ENCODE measurements at places on chromosomes 2 and 18.

- no peak for DNase-seq
Measured at GRCh38 chr2:217804338-217804737, 198.5 kb downstream of the TNS1 start.

GRCh38 chr2:29304399-29305060, 189.3 kb downstream of the CLIP4 start:
- no peak for DNase-seq

- no peak for DNase-seq
Measured at GRCh38 chr2:88252646-88253045, 82.5 kb downstream of the THNSL2 start.

DNA sequence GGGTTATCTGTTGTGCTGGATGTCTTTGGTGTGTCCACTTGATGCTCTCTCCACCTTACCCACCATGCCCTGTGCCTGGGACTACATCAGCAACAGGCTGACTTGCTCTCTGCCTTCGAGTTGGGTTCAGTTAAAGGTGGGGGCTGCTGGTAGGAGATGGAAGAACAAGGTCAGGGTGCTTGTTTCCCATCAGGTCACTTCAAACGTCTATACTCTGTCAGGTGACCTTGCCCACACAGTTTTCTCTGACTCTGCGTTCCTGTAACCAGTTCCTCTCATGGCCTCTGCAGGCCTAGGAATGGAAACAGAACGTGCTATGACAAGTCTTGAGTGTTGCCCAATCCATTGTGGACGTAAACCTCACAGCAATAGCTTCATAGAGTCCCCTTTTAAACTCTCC, 38.4 kb upstream of the PAPOLG start:
- peak; percentile 85 for DNase-seq

- DNase-seq: no peak
Measured at GRCh38 chr2:120504936-120505705, 159.2 kb downstream of the INHBB start.

- no peak for DNase-seq
Measured at GRCh38 chr2:143758629-143759330, 629.6 kb downstream of the ARHGAP15 start.

DNA sequence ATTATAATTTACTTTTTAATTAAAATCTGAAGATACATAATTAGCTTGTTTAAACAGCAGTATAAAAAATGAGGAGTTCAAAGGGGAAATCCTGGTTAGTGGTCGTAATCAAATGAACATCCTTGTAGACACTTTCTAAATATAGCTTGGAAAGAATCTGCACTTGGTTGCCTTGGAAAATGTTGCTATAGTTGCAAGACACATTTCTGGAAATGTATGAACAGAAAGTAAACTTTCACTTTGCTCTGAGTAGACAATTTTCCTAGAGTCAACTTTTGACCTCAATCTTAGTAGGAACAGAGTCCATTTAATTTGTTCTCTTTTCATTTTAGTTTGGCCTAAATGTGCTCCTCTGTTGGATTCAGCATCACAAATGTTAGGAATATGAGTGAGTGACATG, 38.3 kb downstream of the GCA start:
- DNase-seq: no peak

DNA sequence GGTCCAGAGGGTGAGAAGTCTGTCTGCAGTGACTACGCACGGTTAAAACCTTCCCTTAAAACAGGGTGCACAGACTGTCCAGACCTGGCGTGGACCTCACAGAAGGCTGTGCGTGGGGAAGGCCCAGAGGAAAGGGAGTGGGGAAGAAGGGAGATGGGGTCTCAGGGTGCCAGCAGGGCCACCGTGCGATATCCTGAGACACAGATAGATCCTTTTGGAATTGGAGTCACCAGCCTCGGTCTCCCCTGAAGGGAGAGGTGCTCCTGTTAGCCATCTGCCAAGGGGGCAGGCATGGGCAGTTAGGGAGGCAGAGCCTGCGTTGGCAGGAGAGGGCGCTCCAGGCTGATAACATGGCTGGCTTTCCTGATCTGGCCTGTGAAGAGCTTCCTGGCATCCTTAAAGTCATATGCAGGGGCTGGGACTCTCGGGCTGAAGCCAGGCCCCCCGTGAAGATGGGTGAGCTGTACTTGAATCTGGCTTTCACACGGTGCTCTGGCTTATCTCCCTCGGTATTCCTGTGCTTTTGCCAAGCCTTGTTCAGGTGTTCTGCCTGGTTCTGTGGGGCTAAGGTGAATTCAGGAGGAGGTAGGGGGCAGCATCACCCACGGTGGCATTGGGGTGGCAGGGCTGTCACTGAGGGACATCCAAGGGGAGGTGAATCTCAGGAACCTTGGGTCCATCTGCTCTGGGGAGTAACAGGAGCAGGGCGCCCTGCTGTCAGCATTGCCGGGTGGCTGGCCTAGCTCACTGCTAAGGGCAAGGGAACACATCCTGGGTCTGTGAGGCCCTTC, 107.2 kb upstream of the SMAD2 start:
- DNase-seq: no peak

- DNase-seq: no peak
Measured at GRCh38 chr2:6556755-6557154, 309.0 kb downstream of the CMPK2 start.

DNA sequence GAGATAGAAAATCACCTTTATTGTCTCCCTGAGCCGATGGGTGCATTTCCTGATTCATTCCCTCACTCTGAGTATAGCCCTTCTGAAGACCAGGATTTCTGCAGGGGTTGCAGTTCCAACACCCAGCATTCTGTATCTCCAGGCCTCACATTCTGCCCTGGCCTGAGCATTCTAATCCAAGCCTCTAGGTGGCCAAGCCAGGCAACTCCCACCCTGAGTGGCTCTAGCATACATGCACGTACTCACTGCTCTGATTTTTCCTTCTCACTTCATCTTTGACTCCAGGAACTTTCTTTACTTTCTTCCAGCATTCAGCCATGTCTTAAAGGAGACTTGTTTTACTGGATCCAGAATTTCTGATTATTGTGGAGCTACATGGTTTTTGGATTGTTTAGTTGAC, 100.7 kb upstream of the STK39 start:
- DNase-seq: peak; percentile 31

GRCh38 chr2:27427863-27428212, 593 bp upstream of the NRBP1 start:
- DNase-seq: peak; percentile 46

DNA sequence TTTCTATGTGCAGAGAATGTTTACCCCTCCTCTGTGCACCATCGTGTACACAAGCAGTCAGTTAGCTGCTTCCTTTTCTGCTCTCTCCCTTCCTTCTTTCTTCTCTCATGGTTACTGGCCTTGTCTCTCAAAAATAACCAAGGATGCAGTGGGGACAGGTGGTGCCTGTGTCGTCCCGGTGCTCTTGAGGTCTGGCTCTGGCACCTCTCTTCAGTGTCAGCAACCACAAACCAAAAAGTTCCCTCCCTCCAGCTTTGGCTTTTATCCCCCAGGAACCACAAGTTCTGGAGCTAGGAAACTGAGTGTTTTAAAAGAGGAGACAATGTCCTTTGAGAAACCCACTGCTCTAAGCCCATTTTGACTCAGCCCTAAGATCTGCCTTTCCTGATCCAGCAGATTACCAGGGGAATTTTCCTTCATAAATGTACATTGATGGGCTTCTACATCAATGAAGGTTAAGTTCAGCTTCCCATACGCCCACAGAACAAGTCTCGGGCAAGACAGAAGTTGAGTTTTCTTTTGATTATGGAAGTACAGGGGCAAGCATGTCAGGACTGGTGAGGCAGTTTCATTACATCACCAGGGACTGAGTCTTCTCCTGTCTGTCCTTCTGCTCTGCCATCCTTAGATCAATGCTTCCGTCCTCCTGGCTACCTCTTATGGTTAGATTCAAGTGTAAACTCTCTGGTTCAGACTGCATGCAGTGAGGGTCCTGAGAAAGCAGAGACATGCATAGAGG, 232.2 kb downstream of the SETBP1 start:
- no peak for DNase-seq

DNA sequence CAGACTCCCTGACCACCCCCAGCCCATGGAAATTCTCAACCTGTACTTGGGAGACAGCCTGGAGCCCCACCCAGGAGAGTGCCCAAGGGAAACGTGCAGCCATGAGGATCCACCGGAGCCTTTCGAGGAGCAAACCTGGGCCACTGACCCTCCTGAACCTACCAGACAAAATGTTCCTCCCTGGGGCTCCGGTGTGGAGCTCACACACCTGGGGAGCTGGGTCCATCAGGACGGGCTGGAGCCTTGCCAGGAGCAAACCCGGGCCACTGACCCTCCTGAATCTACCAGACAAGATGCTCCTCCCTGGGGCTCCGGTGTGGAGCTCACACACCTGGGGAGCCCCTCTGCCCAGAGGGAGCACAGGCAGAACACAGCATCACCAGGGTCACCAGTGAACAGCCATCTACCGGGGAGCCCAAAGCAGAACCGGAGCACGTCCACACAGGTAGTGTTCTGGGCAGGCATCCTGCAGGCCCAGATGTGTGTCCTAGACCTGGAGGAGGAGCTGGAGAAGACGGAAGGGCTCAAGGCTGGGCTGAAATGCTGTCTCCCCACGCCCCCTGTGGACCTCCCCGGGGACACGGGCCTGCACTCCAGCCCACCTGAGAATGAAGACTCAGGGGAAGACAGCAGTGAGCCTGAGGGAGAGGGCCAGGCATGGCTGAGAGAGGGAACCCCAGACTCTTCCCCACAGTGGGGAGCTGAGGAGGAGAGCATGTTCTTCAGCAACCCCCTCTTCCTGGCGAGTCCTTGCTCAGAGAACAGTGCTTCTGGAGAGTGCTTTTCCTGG, 8.9 kb downstream of the PSD4 start:
- DNase-seq: no peak

GRCh38 chr2:176642074-176642473, 372.8 kb downstream of the MTX2 start:
- DNase-seq: no peak

DNA sequence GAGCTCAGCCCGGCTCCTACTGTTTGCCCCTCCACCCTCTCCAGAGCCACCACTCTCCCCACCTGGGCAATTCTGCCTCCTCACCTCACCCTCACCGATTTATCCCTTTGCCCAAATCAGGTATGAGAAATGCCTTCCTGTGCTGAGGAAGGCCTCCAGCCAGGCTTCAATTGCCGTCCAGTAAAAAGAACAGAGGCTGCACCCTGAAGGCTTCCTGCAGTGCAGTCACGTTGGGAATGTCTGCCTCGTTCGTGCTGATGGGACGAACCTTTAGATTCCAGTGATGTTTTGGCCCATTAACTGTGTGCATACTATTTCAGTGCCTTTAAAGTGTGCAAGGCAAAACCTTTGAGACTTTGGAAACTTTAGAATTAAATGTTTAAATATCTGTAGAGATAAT, 34.2 kb downstream of the ATP6V1C2 start:
- no peak for DNase-seq

- peak; percentile 30 for DNase-seq
Measured at GRCh38 chr18:34661464-34662087, 48.5 kb upstream of the DTNA start.

DNA sequence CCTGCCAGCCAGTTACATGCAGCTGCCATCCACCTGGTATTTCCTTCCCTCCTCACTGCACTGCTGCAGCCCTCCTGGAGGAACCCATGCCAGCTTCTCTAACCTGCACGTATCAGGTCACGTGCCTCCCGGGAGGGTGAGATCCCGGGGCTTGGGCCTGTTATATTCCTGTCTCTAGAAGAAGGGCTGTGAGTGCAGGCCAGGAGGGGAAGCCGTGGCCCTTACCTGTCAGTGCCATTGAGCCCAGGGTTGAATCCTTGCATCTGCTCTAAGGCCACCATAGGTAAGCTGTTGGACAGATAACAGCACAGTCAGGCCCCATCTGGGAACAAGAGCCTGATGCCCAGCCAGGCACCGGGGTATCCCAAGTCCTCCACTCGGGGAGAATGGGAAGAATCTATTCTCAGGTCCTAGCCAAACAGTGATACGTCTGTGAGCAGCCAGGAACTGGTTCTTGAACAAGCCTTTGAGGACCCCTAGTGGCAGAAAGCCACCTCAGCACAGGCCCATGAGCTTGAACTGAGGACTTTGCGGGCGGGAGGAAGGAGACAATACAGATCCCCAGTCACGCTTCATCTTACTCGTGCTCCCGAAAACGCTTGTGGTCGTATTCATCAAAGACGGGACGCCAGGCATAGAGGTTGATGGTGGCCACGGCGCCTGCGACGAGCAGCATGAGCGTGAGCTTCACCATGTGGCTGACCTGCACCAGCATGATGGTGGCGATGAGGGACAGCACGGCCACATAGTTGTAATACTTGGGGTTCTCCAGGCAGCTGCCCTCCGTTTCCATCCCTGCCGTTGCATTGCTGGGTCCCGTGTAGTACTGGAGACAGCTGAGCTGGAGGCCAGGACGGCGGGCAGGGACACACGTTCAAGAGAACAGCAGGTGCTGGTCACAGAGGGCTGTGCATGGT, 34.4 kb downstream of the CENPO start:
- DNase-seq: peak; percentile 70

- no peak for DNase-seq
Measured at GRCh38 chr2:104026725-104027124, 827.2 kb upstream of the POU3F3 start.

DNA sequence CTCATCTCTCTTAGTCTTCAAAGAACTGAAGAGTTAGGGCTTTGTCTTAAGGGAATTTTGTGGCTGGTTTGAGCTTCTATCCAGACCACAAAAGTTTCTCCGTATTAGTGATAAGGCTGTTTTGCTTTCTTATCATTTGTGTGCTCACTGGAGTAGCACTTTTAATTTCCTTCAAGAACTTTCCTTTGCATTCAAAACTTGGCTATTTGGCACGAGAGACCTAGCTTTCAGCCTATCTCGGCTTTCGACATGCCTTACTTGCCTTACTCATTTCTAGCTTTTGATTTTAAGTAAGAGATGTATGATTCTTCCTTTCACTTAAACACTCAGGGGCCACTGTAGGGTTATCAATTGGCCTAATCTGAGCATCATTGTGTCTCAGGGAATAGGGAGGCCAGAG, 29.9 kb downstream of the HDHD2 start:
- no peak for DNase-seq

DNA sequence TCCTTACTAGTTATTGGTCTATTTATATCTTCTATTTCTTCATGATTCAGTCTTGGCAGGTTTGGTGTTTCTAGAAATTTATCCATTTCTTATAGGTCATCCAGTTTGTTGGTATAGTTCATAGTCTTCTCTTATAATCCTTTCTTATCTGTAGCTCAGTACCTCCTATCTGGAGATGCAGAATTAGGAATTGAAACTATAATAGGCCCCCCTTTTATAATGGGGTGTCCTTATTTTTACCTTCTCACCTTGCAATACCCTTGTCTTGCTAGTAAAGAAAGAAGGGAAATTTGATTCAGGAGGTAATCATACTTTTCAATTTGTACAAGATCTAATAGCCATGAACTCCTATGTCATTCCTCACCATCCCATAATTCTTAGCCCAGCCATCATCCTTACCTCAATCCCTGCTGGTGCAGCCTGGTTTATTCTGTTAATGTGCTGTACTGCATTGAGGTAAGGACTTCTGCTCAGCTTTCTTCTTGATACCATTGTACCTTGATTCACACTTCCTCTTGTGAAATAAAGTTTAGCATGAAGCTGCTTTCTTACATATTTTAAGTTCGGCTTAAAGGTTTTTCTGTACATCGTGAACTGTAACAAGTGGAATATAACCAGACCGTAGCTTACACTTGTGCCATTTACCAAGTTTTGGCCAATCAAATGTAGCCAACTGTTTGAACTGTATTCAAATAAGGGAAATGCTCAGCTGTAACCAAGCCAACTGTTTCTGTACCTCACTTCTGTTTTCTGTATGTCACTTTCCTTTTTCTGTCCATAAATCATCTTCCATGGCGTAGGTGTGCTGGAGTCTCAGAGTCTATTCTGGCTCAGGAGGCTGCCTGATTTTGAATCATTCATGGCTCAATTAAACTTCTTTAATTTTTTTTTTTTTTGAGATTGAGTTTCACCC, 40.1 kb upstream of the PTH2R start:
- DNase-seq: peak; percentile 77
